ENCODE measurements at places on chromosomes 7 and 10.

- DNase-seq: no peak
Observed at GRCh38 chr7:112065758-112066157, 140.4 kb downstream of the DOCK4 start.

GRCh38 chr7:34655384-34655783, 2.6 kb upstream of the NPSR1 start:
- DNase-seq: no peak

DNA sequence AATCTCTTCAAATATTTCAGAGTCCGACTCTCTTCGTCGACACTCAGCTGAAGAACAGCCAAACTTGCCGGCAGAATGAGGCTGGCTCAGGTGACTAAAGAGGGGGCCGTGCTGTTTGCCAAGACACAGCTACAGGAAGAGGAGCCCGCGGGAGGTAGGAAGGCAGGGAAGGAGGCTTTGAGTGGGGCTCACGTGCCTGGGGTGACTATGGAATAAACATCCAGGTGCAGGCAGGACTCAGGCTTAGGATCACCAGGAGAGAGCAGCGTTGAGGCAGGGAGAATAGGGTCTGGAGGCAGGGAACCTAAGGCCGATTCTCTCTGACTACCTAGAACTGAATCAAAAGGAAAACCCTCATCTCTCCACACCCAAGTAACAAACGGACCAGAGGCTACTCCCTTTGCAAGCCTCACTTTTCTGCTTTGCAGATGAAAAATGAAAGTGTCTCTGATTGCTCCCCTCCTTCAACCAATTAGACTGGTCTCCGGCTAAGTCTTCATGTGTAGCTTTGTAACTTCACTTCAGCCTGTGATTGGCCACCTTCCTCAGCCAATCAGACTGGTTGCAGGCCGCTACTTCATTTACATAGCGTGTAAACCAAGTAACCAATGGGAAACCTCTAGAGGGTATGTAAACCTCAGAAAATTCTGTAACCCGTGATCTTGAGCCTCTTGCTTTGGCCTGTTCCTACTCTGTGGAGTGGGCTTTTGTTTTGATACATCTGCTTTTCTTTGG, 19.7 kb upstream of the BNIP3 start:
- no peak for DNase-seq

DNA sequence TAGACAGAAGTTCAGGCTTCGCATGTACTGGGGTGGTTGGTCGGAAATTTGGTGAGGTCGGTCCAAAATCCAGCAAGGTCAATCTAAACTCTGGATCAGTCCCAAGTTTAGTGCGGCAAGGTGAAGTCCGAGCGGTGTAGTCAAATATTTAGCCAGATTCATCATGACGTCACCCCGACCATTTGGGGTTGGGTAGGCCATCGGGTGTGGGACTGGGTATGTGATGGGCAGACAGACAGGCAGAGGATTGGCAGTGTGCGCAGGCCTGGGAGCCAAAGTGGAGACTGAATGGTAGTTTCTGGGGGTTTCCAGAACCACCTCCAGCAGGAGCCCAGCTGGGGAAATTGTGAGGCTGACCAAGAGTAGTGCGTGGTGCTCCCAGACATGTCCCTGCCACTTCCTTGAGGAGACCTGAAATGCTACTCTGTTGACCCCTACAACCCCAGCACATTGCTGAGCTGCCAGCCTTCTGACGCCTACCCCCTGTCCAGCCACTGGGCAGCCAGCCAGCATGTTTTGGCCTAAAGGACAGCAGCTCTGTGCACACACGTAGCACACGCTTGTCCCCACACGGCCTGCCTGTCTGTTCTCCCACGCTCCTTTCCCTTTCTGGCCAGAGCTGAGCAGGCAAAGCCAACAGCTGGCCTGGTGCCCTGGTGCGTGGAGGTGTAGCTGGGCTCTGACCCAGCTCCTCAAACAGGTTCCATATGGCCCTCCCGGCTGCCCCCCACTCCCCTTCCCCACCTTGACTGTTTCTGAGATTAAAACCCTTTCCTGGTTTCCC, 55.9 kb downstream of the FAM241B start:
- peak; percentile 86 for DNase-seq

GRCh38 chr7:157630301-157630853, 293.6 kb downstream of the DNAJB6 start:
- DNase-seq: no peak

- peak; percentile 53 for DNase-seq
Observed at GRCh38 chr10:26621889-26622711, 75.4 kb upstream of the PDSS1 start.

DNA sequence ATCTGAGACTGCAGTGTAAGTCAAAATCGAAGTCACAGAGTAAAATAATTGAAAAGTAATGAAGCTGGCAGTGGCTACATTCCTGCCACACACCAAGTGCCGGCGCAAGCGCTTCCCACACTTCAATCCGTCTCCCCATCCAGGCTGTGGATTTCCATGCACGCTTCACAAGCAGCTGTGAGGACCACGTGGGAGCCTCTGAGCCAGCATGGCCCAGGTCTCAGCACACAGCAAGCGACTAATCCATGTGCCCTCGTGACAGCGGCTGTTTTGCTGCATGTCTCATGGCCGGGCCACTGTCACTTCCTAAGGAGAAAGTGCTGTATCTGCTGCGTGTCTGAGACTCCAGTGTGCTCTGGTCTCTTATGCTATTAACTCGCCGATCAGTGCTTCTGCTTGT, 566.9 kb downstream of the DNAJB6 start:
- no peak for DNase-seq

GRCh38 chr7:137628216-137628615, 218.6 kb downstream of the DGKI start:
- DNase-seq: no peak

DNA sequence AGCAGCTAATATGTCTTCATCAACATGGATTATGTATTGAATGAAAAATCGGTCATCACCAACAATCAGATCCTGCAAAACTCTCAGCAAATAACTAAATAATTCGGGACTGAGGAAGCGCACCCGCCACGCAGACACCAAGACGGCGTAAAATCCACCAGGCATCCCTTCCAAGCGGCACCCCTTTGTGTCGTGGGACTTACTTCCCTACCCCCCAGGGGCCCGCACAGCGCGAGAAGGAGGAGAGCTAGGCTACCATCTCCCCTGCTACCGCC, 721 bp downstream of the ARL3 start:
- DNase-seq: no peak

DNA sequence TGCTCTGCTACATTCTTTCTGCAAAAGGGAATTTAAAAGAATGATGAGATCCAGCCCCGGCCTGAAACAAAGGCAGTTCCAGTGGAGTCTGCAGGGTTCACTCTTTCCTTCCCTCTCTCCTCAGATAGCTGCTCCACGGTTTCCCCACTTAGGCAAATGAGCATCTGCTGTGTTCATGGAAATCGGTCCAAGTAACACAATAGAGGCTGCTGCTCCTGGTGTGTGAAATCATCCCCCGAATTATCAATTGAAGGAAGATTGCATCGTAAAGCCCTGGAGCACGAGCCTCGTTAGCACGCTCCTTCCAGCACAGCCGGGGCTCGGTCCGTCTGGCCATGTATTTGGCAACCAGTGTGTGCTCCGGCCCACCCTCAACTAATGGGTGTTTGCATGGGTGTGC, 108.3 kb upstream of the DPP6 start:
- DNase-seq: no peak

DNA sequence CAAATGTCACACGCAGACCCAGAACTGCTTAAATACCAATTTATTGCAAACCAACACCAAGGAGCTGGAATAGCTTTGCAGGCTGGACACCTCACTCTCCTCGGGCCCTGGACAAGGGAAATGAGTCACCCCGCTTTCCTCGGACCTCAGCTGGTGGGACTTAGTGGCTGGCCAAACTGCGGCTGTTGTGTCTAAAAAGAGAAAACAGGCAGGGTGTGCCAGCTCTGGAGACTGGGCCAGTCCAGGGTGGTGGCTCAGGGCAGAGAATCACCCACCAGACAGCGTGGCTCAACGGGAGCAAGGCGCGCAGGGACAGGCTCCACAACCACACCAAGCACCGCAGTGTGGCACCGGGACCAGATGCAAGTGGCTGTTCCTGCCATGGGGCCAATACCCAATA, 58.2 kb upstream of the CAMK2B start:
- no peak for DNase-seq

- no peak for DNase-seq
Observed at GRCh38 chr7:70042533-70042932, 444.3 kb downstream of the AUTS2 start.

DNA sequence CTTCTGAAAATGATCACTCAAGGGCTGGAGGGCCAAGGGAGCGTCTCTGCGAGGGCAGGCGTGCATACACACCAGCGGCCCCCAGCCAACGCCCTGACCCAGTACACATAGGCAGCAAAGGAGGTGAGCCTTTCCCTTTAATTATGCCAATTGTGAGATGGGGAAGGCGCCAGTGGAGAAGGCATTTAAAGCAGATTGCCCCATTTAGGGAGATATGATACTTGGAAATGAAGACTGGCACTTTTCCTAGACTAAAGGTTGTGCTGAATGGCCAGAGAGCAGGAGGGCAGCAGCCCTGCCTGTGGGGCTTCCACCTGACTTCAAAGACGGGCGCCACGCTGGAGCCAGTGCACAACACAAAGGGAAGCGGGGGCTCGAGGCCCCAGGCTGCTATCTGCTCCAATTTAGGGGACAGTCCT, 24.1 kb downstream of the HIPK2 start:
- peak; percentile 52 for DNase-seq

DNA sequence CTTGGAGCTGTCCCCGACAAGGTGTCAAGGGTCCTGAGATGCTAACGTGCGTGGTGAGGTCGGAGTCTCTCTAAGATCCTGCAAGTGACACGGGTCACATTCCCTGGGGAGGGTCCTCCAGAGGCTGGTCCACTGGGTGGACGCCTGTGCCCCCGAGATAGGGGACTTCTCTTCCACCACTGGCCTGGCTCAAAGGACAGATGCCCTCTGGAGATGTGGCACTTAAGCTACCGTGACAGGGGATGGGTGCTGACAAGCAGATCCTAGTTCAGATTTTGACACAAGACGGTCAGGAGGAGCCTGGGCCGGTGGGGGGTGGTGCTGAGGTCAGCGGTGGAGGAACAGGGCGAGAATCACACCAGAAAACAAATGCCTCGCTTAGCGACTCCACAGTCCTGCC, 178.0 kb downstream of the ADARB2 start:
- no peak for DNase-seq

Measured in left ventricle myocardium superior (tissue), 1 donor.